ENCODE measurements at places on chromosomes 7 and 10. TPM values are rescaled to one million over a fixed set of nuclear protein-coding genes. Genes with fewer than 3 reads are reported as not detected.

Gene PAX4
- total RNA-seq, result not detected

Gene ACSM6
- not detected for total RNA-seq

- no peak for DNase-seq
Observed at GRCh38 chr10:132574783-132575319, 37.3 kb downstream of the INPP5A start.

GRCh38 chr10:19041171-19041570 lies 7.4 kb upstream of the MALRD1 start:
- no peak for DNase-seq

DNA sequence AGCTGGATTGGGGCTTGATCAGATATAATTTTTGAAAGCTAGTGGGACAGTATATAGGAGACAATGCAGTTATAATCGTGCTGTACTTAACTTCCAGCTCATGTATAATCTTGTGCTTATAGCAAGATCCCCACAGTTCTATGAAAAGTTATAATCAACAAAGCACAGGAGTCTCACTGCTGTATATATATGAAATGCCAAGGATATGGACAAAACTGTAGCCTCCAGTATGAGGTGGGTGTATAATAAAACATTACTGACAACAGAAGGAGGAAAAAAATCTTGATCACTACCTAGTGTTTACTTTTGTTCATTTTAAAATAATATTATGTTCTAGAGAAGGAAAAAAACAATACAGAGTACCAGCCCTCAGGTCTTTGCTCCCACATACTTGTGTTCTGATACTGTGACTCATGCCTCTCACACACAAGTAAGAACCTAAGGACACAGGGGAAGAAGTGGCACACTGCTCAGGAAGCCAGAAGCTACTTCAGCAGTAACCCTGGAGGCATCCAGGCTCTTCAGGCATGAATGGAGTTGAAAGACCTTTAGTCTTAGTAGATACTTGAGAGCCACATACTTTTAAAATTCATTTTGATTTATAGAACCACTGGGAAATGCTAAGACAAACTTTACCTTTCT lies 265.7 kb upstream of the IMMP2L start:
- no peak for DNase-seq

DNA sequence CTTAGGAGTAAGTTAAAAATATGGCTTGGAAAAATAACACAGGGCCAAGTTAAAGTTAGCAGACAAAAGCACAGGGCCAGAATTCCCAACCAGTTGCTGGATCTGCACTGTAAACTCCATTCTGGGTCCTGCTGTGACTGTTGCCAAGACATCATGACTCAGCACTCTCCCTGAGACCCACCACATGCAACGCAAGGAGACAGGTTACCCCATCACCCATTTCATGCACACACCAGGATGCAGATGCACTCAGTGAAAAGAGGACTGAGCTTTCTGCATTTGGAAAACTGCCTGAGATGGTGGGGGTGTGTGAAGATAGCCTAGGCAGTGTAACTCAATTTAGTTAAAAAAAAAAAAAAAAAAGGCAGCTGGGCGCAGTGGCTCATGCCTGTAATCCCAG lies 97.6 kb upstream of the ZNF438 start:
- no peak for DNase-seq

GRCh38 chr10:103350175-103350516 lies 794 bp downstream of the PCGF6 start:
- DNase-seq, result no peak

DNA sequence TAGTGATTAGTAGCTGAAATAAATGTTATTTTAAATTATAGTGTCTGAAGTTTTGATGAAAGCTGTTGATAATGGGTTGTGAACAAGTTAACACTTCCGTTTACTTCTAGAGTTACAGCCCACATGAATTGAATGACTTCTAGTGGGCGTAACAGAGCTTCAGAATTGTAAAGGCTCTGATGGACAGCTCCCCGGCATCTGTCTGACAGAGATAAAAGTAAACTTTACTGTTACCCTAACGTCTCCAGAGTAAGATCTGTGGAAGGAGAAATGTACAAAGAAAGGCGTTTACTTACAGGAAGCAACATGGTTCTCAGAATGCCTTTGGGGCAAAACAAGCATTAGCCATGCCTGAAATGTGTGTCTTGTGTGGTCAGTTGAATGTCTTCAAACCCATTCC lies 124.4 kb downstream of the ADARB2 start:
- no peak for DNase-seq

DNA sequence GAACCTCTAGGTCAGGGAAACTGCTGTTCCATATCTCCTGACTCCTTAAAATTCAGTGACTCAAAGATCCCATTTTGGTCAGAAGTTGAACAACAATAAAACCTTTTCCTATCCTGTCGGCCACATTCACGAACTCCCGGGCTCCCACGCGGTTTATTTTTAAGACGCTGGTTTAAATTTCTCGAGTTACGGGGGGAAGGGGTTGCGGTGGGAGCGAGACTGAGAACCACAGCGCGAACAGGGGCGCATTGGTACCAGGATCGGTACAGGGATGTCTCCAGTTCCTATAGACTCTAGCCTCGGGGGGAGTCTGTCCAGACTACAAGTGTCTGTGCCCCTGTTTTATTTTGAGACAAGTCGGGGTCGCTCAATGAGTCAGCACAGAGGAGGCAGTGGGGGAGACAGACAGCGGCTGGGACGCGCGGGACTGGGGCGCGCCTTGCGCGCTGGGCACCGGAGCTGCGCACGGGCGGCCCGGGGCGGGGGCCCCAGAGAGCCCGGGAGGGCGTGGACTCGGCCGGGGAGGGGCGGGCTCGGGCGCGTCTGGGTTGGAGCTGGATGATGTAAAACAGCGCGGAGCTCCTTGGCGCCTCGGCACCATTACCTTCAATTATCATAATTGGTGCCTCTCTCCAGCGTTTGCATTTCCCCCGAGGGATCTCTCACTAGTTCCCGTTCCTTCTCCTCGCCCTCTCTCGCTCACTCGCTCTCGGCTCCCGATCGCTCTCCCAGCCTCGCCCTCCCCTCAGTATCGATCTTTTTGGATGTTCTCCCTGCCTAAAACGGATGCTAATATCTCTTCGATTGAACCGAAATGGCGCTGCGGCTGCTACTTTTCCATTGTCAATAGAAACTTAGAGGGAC lies 8.7 kb upstream of the BAMBI start:
- DNase-seq, result peak; percentile 78

DNA sequence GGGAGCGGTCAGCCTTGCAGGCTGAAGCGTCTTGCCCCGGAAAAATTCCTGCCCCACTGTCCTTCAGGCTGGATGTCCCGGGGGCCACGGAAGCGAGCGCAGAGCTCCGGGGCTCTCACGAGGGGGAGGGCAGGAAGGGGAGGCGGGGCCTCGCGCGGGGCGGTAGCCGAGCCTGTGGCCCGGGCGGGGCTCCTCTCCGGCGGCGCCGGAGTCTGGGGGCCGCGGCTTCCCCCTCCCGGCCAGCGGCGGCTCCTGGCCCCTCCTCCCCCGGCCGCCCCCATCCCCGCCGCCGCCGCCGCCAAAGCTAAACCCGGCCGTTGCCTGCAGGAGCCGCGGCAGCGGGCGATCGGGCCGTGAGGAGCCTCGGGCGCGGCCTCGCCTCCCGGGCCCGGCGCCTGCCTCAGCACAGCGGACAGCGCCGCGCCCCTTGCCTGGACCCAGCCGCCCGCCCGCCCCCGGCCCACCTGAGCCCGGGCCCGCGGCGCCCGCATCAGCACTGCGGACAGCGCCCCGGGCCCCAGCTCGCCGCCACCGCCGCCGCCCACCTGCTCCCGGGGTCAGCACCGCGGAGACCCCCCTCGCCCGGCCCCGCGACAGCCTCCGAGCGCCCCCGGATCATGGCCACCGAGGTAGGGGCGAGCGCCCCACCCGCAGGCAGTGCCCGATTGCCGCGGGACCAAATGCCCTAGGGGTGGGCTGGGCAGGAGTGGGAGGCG lies at the start of gene GOLGA7B:
TSS of gene GOLGA7B (plus strand) at position 157 of the 716 bp plus-strand sequence. CDS start at position 618, 461 bp downstream.
- DNase-seq, result peak; percentile 79
